ENCODE measurements at places on chromosomes 3 and 15.

- no peak for DNase-seq
Observed at GRCh38 chr15:58985443-58985842, 2.0 kb upstream of the RNF111 start.

- DNase-seq, result no peak
Observed at GRCh38 chr3:115547207-115547606, 76.1 kb upstream of the GAP43 start.

GRCh38 chr15:69824075-69824876 lies 273.4 kb downstream of the TLE3 start:
- DNase-seq, result no peak

GRCh38 chr3:177466074-177466473 lies 268.8 kb upstream of the TBL1XR1 start:
- no peak for DNase-seq

- no peak for DNase-seq
Observed at GRCh38 chr15:26721232-26721967, 51.5 kb downstream of the GABRB3 start.

Data from activated CD8-positive, alpha-beta memory T cell treated with anti-CD3 and anti-CD28 coated beads for 1 hour (primary cell).